Endothelial cell (in vitro differentiated cells): ENCODE measurements at places on chromosomes 2 and 18. TPM values are rescaled to one million over a fixed set of nuclear protein-coding genes. Genes with fewer than 3 reads are reported as not detected.

DNA sequence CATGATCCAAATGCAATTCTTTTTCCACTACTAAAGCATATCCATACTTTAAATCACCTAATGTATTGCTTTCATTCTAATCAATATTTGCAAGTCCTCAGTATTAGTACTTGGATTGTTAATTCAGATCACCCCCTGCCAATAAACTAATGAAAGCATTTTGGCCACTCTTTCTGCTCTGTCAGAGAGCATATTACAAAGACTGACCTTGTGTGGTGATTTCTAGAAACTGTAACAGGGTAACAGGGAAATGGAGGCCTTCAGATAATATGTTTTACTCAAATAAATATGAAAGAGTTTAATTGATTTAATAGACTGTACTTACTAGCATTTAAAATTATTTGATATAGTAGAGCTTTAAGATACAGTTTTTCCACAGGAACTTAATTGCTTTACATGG, 453.0 kb downstream of the KCNJ3 start:
- no peak for DNase-seq

GRCh38 chr2:63594660-63595059, 5.9 kb downstream of the MDH1 start:
- no peak for DNase-seq

DNA sequence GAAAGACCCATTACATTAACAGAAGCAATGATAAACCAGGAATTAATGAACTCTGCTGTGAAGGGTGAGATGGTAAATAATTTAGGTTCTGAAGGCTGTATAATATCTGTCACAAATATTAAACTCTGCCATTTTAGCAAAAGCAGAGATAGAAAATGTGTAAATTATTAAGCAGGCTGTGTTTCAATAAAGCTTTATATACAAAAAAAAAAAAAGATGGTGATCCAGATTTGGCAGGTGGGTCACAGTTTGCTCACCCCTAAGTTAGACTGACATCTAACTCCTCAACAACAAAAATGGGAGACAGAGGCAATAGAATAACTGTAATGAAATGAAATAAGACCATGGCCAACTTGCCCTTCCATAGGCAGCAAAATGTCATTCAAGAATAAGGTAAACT, 157.3 kb upstream of the FANCL start:
- no peak for DNase-seq

GRCh38 chr2:29347774-29348461, 232.7 kb downstream of the CLIP4 start:
- no peak for DNase-seq

Gene SLC16A14
- total RNA-seq, result 0.18 TPM

Gene KCNG2
- total RNA-seq, result 0.56 TPM
